ENCODE measurements at places on chromosomes 4 and X.
A peak's percentile ranks its signal among the peaks of the same experiment; 100 is the strongest.

GRCh38 chr4:25420931-25421330 is 43.9 kb downstream of the ANAPC4 start:
- no peak for DNase-seq
- H3K27ac ChIP-seq, result no peak overlapping the region
- H3K36me3 ChIP-seq, result peaks cover 40% of the 10 kb centered on the region

DNA sequence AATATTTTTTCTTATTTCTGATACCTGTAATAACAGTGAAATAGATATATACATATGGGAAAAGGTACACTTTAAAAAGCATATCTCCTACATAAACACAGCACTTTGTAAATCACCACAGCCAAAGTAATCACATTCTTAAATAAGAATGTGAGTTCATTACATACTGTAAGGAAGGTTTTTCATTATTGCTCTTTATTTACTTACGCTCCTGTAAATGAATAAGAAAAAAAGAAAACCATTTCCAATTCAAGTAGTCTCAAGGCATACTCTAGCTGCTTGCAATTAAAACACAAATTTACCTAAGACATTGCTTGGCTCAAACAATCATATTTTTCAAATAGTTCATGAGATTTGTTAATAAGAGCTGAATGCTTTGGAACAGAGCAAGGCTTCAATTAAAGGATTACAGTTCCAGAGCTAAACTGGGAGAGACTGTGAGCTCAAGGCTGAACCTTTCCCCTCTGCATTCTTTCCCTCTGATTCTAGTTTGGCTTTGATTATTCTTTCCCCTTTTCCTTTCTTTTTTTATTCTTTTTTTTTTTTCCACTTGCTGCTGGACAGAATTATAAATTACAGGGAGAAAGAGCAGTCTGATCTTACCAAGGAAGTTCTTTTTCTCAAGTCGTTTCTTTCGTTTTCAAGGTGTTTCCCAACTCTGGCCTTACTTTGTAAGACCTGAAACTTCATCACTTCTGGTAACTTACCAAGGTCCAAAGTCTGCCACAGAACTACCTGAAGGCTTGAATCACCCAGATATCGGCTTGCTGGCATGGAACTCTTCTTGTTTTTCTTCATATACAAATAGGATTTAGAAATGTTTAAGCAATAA is 278.3 kb downstream of the INPP4B start:
- H3K4me3 ChIP-seq, result peak overlapping the region; percentile 11
- H3K27ac ChIP-seq, result peak overlapping the region; percentile 57
- no peak for DNase-seq
- no peaks in the 10 kb centered on the region for H3K36me3 ChIP-seq
- H3K4me1 ChIP-seq, result peaks cover 11% of the 10 kb centered on the region

GRCh38 chr4:176404621-176405020 is 84.9 kb downstream of the SPCS3 start:
- DNase-seq, result no peak
- H3K27ac ChIP-seq, result no peak overlapping the region
- H3K4me3 ChIP-seq, result no peak overlapping the region
- no peaks in the 10 kb centered on the region for H3K27me3 ChIP-seq
- H3K36me3 ChIP-seq, result no peaks in the 10 kb centered on the region

DNA sequence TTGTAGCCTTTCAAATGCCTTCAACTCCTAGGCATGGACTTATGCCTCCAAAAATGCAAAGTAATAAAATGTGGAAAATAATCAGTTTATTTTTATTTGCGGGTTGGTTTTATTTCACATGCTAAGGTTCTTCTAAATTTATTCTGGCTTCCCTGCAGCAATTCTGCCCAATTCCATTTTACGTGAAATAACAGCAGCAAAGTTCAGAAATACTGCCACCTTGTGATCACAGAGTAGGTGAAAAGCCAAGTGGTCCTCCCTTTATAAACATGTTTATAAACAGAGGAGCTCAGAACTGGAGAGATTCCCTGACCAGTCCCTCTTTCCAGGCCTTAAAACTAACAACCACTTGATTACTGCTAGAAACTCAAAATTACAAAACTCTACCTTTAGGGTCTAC is 14.7 kb upstream of the DCHS2 start:
- peaks cover 14% of the 10 kb centered on the region for H3K27me3 ChIP-seq
- H3K27ac ChIP-seq, result no peak overlapping the region
- H3K36me3 ChIP-seq, result no peaks in the 10 kb centered on the region
- H3K4me3 ChIP-seq, result no peak overlapping the region
- DNase-seq, result no peak

DNA sequence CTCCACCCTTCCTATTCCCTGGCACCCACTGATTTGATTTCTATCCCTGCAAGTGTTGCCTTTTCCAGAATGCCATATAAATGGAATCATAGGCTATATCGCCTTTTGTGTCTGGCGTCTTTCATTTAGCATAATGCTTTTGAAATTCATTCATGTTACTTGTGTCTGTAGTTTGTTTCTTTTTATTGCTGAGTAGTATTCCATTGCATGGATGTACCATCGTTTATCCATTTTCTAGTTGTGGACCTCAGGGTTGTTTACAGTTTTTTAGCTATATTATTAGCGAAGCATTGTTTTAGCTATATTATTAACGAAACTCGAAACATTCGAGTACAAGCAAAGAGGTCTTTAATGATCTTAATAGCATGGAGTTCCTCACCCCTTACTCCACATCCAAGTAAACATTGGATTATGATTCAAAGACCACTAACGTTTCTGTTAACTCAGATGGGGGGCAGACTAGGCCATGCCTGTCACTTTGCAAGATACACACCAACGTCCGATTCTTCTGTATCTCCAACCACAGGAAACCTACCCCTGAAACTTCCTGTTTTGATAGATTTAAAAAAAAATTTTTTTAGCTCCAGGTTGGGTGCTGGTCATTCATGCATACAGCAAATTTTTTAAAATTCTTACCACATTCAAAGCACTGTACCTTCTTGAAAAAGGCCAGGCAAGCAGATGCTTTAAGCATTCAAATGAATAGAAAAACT is 1.1 kb downstream of the DCK start:
- peaks cover 48% of the 10 kb centered on the region for H3K4me1 ChIP-seq
- H3K27me3 ChIP-seq, result no peaks in the 10 kb centered on the region
- H3K36me3 ChIP-seq, result peaks cover 13% of the 10 kb centered on the region

DNA sequence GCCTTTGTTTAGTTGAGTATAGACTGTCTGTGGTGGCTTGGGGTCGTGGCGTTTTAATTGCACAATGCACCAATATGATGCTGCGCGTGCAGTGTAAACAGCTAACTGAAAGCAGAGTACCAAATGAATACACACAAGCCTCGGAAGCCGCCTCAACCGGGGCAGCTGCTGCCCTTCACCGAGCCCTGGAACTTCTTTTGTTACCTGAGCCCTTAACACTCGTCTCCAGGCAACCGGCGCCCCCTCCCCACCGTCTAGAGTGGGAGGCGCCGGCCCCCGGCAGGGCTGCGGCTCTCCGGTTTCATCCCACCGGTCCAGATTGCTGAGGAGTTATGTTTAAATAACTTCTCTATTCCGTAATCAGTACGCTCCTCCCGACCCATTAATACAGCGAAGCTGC is 173.2 kb upstream of the TBL1X start:
- peak overlapping the region; percentile 17 for H3K4me3 ChIP-seq
- no peak overlapping the region for H3K27ac ChIP-seq
- no peaks in the 10 kb centered on the region for H3K4me1 ChIP-seq
- no peaks in the 10 kb centered on the region for H3K36me3 ChIP-seq

DNA sequence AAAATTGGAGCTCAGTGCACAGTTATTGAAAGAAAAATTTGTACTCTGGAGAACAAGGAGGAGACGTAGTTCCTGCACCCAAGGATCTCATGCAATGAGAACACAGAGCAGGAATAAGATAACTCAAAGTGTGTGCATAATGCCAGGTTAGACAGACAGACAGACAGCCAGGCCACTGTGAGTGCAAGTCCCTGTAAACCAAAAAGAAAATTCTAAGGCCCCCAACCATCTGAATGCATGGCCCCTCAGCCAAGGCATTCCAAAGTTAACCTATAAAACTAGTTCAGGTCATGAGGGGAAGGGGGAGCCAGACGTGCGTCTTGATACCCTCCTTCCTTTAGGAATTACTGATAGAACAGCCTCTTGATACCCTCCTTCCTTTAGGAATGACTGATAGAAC is 94.5 kb upstream of the ENPP6 start:
- no peaks in the 10 kb centered on the region for H3K27me3 ChIP-seq
- no peak overlapping the region for H3K4me3 ChIP-seq
- no peak overlapping the region for H3K27ac ChIP-seq
- no peak for DNase-seq
- no peaks in the 10 kb centered on the region for H3K36me3 ChIP-seq
- H3K4me1 ChIP-seq, result no peaks in the 10 kb centered on the region

GRCh38 chr4:1958276-1959103 is 50.3 kb downstream of the NELFA start:
- no peaks in the 10 kb centered on the region for H3K27me3 ChIP-seq
- H3K36me3 ChIP-seq, result peaks cover 85% of the 10 kb centered on the region
- H3K4me1 ChIP-seq, result no peaks in the 10 kb centered on the region
- H3K4me3 ChIP-seq, result no peak overlapping the region

- H3K4me1 ChIP-seq, result no peaks in the 10 kb centered on the region
- no peaks in the 10 kb centered on the region for H3K36me3 ChIP-seq
- no peaks in the 10 kb centered on the region for H3K27me3 ChIP-seq
- no peak overlapping the region for H3K27ac ChIP-seq
- H3K4me3 ChIP-seq, result no peak overlapping the region
Measured at GRCh38 chr4:44025376-44026020, 423.1 kb downstream of the KCTD8 start.

- no peak for DNase-seq
- no peak overlapping the region for H3K27ac ChIP-seq
- H3K27me3 ChIP-seq, result no peaks in the 10 kb centered on the region
- H3K4me1 ChIP-seq, result no peaks in the 10 kb centered on the region
Measured at GRCh38 chr4:97360733-97361132, 782.5 kb downstream of the STPG2 start.

- no peaks in the 10 kb centered on the region for H3K36me3 ChIP-seq
- H3K4me3 ChIP-seq, result no peak overlapping the region
- H3K27me3 ChIP-seq, result no peaks in the 10 kb centered on the region
- no peak overlapping the region for H3K27ac ChIP-seq
- no peaks in the 10 kb centered on the region for H3K4me1 ChIP-seq
- no peak for DNase-seq
Measured at GRCh38 chrX:138996268-138996667, 284.8 kb upstream of the FGF13 start.

DNA sequence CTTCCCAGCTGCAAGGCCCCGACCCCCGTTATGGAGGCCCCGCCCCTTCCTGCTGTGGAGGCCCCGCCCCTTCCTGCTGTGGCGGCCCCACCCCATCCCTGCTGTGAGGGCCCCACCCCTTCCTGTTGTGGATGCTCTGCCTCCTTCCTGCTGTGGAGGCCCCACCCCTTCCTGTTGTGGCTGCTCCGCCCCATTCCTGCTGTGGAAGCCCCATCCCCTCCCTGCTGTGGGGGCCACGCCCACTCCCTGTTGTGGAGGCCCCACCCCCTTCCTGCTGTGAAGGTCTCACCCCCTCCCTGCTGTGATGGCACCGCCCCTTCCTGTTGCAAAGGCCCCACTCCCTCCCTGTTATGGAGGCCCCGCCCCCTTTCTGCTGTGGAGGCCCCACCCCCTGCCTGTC is 104.9 kb upstream of the PSAPL1 start:
- H3K4me3 ChIP-seq, result no peak overlapping the region
- no peak overlapping the region for H3K27ac ChIP-seq
- no peak for DNase-seq
- H3K27me3 ChIP-seq, result no peaks in the 10 kb centered on the region
- no peaks in the 10 kb centered on the region for H3K36me3 ChIP-seq

DNA sequence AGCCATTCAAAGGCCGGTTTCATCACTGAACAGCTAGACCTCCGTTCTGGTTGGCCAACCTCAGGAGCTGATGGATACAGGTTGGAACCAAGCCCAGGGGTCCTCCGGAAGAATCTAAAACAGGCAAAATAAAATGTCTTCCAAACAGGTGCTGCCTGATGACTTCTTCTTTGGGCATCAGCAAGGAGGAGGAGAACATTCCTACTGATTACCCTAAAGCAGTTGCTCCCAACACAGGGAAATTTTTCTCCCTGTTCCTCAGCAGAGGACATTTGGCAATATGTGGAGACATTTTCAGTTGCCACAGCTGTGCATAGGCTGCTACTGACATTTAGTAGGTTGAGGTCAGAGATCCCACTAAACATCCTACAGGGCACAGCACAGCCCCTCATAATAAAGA is 319.3 kb upstream of the PPARGC1A start:
- H3K27ac ChIP-seq, result no peak overlapping the region
- H3K36me3 ChIP-seq, result no peaks in the 10 kb centered on the region

GRCh38 chr4:4430492-4431195 is 43.7 kb downstream of the NSG1 start:
- no peak for DNase-seq
- no peak overlapping the region for H3K4me3 ChIP-seq
- H3K27ac ChIP-seq, result no peak overlapping the region
- H3K36me3 ChIP-seq, result peaks cover 73% of the 10 kb centered on the region

- no peak for DNase-seq
- no peaks in the 10 kb centered on the region for H3K36me3 ChIP-seq
- no peak overlapping the region for H3K27ac ChIP-seq
- H3K4me3 ChIP-seq, result no peak overlapping the region
- H3K27me3 ChIP-seq, result no peaks in the 10 kb centered on the region
Measured at GRCh38 chrX:66676413-66676812, 37.5 kb upstream of the EDA2R start.

- no peak for DNase-seq
- H3K27me3 ChIP-seq, result no peaks in the 10 kb centered on the region
- H3K4me1 ChIP-seq, result no peaks in the 10 kb centered on the region
- H3K27ac ChIP-seq, result no peak overlapping the region
- no peaks in the 10 kb centered on the region for H3K36me3 ChIP-seq
- H3K4me3 ChIP-seq, result no peak overlapping the region
Measured at GRCh38 chr4:124738994-124739393, 26.5 kb upstream of the ANKRD50 start.

DNA sequence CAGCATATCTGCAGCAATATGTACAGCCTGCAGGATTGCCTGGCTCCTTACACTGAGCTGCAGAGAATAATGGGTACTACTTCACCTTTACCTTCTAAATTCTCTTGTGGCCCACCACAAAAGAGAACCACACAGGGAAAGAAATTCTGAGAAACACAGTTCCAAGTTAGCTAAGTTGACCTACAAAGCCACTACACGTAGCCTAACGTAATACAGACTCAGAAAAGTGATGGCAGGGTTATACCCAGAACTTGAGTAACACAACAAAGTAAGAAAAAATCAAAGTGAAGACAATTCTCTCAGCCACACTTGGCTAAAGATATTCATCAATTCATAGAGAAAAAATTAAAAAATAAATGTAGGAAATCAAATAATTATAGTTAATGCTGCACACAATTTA is 26.4 kb upstream of the SRPX start:
- H3K27me3 ChIP-seq, result no peaks in the 10 kb centered on the region
- H3K36me3 ChIP-seq, result no peaks in the 10 kb centered on the region
- no peak overlapping the region for H3K4me3 ChIP-seq
- DNase-seq, result no peak
- H3K4me1 ChIP-seq, result no peaks in the 10 kb centered on the region

DNA sequence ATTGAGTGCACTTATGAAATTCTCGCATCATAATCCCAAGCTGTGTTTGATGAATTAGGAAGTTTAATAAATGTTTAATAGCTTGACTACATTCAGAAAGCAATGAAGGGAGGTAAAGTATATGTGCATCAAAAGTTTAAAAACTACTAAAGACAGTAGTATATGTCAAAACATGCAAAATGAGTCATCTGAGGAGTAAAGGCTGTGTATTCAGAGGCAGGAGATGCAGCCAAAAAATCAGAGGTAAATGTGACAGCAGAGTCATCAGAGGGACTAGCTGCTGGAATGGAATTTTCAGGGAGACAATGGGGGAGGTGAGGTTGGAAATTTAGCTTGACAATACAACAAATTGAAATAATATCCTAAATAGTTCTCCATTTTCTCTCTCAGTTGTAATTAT is 127.0 kb upstream of the FUNDC1 start:
- no peak overlapping the region for H3K4me3 ChIP-seq
- no peaks in the 10 kb centered on the region for H3K4me1 ChIP-seq
- H3K27ac ChIP-seq, result no peak overlapping the region
- no peaks in the 10 kb centered on the region for H3K36me3 ChIP-seq

- no peaks in the 10 kb centered on the region for H3K27me3 ChIP-seq
- no peak overlapping the region for H3K4me3 ChIP-seq
- DNase-seq, result no peak
Measured at GRCh38 chrX:11290416-11291102, 2.7 kb upstream of the AMELX start.

Measured in lower lobe of right lung (tissue), 2 donors.